Stimulated activated CD4-positive, alpha-beta T cell treated with anti-CD3 and anti-CD28 coated beads, Interleukin-4, amount 100 ng/mL, for 48 hours (primary cell): ENCODE measurements at places on chromosomes 4 and X.

- no peak for DNase-seq
Observed at GRCh38 chrX:109847257-109848187, 114.5 kb upstream of the ACSL4 start.

DNA sequence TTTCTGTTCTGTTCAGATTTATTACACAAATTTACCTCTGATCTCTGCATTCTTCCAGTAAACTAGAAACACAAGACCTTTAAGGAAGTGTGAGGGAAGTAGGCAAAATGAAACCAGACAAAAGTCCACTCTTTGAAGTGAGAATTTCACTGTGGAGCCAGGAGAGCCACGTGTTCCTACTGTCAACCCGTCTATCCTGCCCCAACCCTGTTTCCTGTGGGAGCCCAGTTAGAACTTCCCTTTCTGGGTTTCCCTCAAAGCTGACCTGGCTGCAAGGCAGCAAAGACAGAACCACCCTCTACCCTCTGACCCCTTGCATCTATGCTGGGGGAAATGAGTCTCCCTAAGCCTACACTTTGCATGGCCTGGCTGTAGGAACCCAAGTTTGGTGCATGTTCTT is 40.0 kb downstream of the TMEM144 start:
- no peak for DNase-seq

DNA sequence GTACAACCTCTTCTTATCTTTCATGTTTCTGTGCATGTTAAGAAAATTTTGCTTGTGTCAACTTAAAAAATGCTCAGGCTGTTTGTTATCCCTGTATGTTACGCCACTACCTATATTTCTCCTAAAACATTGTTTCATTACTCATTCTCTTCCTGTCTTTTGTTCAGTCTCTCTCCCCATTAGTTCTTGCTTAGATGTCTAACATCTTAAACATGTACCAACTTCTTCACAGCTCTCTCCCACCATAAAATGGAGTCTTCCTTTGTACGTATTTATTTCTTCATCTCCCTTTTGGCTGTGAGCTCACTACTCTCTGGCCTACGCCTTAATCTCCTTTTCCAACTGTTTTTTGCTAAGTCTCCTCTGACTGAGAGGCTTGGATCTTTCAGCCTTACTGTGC is 36.4 kb downstream of the PCDH7 start:
- no peak for DNase-seq

GRCh38 chr4:1172228-1172851 is at the start of gene SPON2:
Gene SPON2 (minus strand): TSS chr4:1172583.
- DNase-seq: no peak

GRCh38 chr4:15194520-15194919 is 192.2 kb downstream of the CPEB2 start:
- no peak for DNase-seq

DNA sequence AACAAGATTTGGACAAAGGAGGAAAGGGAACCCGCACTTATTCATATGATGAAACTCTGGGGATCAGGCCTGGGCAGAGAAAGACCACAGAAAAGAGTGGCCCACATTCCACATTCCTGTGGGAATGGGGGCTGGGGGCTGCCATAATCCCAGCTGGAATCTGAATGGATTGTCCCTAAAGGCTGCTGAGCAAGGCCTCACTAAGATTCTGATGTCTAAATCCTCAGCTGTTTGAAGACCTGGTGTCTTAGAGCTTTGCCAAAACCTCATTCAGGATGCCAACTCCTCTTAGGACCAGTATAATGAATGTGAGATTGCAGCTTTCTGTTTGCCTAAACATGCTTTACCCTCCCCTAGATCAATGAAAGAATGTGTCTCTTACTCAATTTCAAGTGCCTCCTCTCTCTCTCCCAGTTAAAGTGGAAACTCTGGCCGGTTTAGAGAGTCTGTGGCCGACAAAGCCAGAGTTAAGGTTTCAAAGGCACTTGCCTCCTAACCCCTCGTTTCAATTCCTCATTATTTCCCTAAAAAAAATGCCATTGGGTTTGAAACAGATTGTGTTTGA is 33.3 kb upstream of the GPC4 start:
- DNase-seq: no peak

DNA sequence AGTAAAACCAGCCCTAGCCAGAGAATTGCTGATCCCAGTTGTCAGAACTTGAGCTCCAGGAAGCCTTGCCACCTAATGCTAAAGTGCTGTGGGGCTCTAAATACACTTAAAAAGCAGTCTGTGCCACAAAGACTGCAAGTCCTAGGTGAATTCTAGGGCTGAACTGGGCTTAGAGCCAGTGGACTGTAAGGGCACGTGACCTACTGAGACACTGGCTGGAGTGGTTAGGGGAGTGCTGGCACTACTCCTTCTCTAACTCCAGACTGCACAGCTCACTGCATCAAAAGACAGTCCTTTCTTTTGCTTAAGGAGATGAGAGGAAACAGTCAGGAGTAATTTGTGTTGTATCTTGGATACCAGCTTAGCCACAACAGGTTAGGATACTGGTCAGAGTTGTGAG is 1240.2 kb downstream of the FAM133A start:
- DNase-seq: no peak

GRCh38 chr4:2932321-2932950 is 30.8 kb downstream of the NOP14 start:
- no peak for DNase-seq

- no peak for DNase-seq
Observed at GRCh38 chr4:93199492-93199891, 629.1 kb upstream of the ATOH1 start.

DNA sequence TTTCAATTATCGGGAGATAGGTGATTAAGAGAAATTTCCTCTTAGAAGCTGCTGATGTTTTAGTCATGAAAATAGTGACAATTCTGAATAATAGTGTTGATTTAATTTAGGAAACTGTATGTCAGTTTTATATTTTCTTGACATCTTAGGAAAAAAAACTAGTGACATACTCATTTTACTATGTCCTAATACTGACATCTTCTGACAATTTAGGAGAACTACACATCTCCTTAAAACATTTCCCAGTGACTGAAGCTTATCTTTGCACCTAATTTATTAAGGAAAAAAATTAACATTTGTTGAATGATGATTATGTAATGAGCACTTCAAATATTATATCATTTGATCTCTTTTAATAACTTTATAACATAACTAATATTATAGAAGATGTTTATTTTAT is 42.0 kb upstream of the RBMXL3 start:
- no peak for DNase-seq

GRCh38 chr4:35503435-35503834 is 740.9 kb downstream of the ARAP2 start:
- no peak for DNase-seq

GRCh38 chr4:74962584-74962983 is 29.7 kb downstream of the PARM1 start:
- no peak for DNase-seq

- no peak for DNase-seq
Observed at GRCh38 chr4:179836179-179837075, 2394.2 kb upstream of the AGA start.

DNA sequence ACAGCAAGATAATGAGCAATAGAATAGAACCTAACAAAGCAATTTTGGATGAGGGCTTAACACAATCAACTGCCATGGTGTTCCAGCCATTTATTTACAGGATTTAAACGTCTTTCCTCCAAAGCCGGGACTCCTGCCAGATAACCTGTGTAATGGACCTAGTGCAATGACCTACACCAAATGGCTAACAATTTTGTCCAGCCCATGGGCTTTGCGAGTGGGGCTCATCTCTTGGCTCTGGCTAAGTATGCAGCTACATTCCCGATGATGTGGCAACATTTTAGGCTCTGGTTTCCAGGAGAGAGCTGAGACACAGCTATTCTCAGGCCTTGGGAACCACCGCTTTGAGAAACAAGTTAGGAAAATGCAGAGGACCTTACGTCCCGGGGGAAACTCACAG is 822.3 kb upstream of the FTHL17 start:
- DNase-seq: no peak

DNA sequence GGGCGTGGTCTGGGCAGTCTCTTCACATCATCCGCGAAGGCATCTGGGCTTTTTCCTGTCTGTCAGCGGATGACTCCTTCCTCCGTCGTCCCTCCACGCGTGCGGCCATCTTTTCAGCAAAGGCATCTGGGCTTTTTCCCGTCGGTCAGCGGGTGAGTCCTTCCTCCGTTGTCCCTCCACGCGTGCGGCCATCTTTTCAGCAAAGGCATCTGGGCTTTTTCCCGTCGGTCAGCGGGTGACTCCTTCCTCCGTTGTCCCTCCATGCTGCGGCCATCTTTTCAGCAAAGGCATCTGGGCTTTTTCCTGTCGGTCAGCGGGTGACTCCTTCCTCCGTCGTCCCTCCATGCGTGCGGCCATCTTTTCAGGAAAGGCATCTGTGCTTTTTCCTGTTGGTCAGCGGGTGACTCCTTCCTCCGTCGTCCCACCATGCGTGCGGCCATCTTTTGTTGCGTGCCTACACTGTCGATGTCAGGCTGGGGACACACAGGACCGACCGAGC is 12.3 kb upstream of the TMEM271 start:
- DNase-seq: no peak

DNA sequence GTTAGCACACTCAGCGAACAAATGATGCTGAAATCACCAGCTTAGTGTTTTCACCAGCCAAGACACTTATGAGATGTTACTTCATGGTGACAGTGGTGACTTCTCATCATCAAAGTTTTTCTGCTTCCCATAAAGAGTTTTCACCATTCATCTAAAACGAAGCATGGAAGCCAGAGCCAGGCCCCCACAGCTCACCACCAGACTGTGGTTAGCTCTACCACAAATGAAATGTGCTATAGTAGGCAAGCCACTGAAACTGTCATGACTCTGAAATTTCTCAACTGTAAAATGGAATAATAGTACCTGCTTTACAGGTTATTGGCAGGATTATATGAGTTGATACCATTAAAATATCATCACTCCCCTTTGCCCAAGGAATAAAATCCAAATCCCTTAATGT is 56.4 kb upstream of the HHIP start:
- DNase-seq: no peak

DNA sequence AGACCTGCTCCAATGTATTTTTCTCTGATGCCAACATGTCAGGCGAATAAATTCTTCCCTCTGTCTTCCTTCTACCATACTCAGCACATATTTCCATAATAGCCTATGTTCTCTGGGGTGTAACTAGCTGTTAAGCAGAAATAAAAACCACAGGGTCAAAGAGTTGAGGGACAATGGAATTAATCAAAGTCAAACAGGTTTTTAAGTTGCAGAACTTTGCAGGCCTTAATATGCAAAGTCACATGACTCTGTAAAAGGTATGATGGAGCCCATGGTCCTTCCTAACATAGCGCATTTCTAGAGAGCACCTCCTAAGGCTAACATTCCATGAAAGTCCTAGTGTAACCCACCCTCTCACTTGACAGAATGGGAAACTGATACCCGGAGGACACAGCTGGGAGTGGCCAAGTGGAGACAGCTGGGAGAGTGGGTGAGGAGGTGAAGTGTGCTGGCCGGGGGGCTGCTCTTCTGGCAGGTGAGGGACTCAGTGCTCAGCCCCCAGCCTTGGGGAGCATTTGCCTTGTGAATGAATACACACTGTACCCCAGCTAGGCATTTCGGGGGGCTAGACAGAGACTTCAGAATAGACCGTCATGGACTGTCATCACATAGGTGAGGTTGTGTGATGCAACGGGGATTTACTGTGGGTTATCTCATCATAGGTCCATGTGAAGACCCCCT is 8.4 kb upstream of the SORCS2 start:
- DNase-seq: no peak

DNA sequence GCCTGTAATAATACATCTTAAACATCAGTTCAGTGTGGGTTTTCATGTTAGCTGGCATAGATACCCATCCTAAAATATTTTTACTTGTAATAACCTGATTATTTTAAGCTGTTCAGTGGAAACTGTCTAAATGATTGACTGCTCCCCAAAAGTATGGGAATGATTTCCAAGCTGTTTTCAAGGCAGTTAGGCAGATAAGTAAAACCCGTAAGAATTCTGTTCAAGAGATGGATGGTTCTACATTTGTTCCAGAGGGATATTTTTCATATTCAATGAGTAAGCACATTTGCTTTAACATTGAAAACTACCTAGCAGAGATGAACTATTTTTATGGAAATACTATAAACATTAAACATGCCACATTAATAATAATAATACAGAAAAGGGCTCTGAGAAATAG is 161.1 kb downstream of the UNC5C start:
- DNase-seq: no peak

DNA sequence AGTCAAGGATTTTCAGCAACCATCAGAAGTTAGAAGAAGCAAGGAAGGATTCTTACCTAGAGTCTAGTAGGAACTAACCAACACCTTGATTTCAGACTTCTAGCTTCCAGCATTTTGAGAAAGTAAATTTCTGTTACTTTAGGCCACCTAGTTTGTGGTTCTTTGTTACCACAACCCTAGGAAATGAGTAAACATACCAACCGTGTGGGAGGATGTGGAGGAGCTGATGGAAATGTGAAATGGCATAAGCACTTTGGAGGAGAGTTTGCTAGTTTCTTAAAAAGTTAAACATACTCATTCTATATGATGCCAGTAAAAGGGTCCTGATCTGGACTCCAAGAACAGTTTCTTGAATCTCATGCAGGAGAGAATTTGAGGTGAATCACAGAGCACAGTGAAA is 679.4 kb downstream of the PDHA2 start:
- no peak for DNase-seq

DNA sequence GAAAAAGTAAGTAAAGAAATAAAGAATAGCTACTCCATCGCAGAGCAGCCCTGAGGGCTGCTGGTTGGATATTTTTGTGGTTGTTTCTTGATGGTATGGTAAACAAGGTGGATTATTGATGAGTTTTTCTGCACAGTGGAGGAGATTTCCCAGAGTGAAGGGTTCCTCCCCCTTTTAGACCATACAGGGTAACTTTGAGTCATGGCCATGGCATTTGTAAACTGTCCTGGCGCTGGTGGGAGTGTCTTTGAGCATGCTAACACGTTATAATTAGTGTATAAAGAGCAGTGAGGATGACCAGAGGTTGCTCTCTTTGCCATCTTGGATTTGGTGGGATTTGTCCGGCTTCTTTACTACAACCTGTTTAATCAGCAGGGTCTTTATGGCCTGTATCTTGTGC is 128.2 kb downstream of the ASMT start:
- DNase-seq: no peak

GRCh38 chrX:12898073-12898472 is 8.3 kb upstream of the TLR8 start:
- DNase-seq: no peak

DNA sequence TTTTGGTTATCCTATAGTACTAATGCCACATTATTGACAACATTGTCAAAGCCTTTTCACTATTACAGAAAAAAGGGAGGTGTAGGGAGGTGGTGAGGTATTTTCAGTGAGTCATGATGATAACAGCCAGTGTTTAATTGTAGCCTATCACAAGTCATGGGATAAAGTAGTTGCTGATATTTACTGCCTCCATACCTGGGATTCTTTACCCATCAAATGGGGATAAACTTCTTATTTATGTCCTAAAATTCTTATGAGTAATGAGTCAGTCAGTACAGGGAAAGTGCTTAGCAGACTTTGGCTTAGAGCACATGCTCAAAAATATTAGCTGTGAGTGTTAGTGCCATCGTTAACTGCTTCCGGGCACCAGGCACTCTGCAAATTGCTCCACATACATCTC is 25.7 kb downstream of the ADGRG2 start:
- no peak for DNase-seq

DNA sequence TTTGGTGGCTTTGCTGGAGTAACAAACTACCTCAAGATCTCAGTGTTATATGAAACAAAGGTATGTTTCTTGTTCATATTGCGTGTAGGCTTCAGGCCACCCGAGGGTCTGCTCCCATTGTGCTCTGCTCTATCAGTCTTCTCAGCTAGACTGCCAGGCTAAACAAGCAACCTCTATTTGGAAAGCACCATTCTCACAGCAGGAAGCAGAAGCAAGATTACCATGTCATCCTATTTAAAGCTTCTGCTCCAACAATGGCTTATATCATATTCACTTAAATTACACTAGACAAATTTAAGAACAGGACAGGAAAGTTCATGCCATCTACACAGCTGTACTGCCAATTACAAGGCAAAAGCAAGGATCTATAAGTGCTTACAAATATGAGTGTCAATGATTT is 385.8 kb downstream of the PPARGC1A start:
- no peak for DNase-seq
